GM23338 (cell line): ENCODE measurements at places on chromosomes 2 and 18. TPM values are rescaled to one million over a fixed set of nuclear protein-coding genes. Genes with fewer than 3 reads are reported as not detected.

Gene CYB5A
- 274 and 283 TPM in 2 replicates for polyA plus RNA-seq

Gene SOX11
- 33.2 and 34.0 TPM in 2 replicates for polyA plus RNA-seq

Gene UGT1A6
- polyA plus RNA-seq = not detected in 2 replicates

Gene VWA3B
- not detected in 2 replicates for polyA plus RNA-seq

Gene CD28
- not detected in 2 replicates for polyA plus RNA-seq

Gene GKN2
- not detected in 2 replicates for polyA plus RNA-seq

Gene ADGRF3
- polyA plus RNA-seq = 0.39 and 0.57 TPM in 2 replicates

Gene PDCD1
- polyA plus RNA-seq = 0.23 and 0.34 TPM in 2 replicates

Gene TMX3
- polyA plus RNA-seq = 9.9 and 12.4 TPM in 2 replicates

Gene TSHZ1
- polyA plus RNA-seq = 0.23 TPM in 1 of 2 replicates, not detected in the other
